ENCODE measurements at places on chromosomes 5 and 9. TPM values are rescaled to one million over a fixed set of nuclear protein-coding genes. Genes with fewer than 3 reads are reported as not detected.

DNA sequence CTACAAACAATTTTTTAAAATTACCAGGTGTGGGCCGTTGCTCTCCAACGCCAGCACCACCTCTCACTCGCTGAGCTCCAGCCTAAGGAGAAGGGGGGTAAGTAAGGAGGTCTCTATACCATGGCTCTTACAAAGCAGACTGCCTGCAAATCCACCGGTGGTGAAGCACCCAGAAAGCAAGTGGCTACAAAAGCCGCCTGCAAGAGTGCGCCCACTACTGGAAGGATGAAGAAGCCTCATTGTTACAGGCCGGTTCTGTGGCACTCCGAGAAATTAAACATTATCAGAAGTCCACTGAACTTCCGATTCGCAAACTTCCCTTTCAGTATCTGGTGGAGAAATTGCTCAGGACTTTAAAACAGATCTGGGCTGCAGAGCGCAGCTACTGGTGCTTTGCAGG, 46.0 kb downstream of the CDO1 start:
- no peak for DNase-seq

DNA sequence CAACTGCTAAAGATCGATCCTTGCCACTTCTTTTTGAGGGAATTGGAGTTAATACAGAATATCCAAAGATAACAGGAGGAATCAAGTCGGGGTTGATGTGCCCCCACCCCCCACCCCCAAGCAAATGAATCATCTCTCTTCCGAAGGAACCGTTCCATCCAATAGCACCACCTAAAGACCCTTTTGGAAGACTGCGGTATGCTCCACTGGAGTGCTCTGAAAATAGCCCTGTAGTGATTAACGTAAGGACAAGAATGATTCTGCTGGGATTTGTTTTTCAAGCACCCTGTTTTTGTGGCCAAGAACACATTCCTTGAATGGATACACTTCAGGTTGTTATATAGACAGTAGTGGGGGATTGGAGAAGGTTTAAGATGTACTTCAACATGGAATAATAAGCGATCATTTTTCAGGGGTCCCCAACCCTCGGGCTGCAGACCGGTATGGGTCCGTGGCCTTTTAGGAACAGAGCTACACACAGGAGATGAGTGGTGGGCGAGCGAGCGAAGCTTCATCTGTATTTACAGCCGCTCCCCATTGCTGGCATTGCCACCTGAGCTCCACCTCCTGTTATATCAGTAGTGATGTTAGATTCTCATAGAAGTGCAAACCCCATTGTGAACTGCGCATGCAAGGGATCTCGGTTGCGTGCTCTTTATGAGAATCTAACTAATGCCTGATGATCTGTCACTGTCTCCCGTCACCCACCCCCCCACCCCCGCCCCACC, 44.5 kb upstream of the TMEM252 start:
- DNase-seq, result no peak

- no peak for DNase-seq
These were observed 85.3 kb upstream of the CD180 start for GRCh38 chr5:67281874-67282273.

The SHOC1 gene
- not detected for total RNA-seq

The CCL28 gene
- 13.0 TPM for total RNA-seq

The NTNG2 gene
- 3.8 TPM for total RNA-seq

The PCDHGA4 gene
- 0.57 TPM for total RNA-seq

The OR1J2 gene
- total RNA-seq, result not detected
